ENCODE measurements at places on chromosomes 2 and 18. TPM values are rescaled to one million over a fixed set of nuclear protein-coding genes. Genes with fewer than 3 reads are reported as not detected.

Gene COL5A2
- not detected for polyA plus RNA-seq

DNA sequence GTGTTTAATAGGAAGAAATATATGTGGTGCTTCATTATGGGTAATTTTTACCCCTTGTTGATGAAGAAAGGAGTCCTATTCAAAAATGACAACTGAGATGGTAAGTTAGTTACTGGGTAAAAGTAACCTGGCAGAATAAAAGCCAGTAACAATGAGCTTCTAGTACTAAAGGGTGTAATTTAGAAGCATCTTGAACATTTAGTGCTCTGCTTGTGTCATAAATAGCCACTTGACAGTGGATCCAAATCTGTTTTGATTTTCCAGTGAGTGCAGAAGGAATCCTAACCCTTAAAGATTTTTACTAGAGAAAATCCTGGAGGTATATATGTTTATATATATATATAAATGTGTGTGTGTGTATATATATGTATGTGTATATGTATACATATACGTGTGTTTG lies 15.1 kb downstream of the COMMD1 start:
- no peak for DNase-seq

DNA sequence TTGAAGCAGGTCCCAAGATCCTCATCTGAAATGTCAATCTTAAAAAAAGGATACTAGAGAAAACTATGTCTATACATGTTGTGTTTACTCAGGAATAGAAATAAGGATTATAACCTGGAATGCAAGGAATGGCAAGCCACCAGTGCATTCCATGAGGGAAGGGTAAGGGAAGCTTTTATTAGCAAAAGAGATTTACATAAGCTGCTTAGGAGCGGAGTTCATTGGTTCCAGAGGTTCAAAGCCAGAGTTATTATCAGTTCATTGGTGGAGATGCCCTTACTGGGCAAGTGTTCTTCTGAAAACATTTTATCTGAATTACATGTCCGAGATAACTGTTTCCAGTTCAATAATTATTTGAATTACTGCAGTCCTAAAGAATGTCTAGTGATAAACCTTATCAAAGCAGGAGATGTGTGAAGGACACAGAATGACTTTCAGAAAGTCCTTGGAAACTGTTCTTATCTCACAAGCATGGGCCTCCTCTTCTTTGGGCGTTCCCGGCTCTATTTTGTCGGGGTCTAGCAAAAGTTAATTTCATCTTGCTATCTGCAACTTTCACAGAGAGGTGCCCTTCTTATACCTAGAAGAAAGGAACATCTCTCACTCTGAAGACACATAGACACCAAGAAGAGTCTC lies 23.5 kb downstream of the COMMD1 start:
- DNase-seq, result no peak

Gene IL18R1
- 11.7 TPM for polyA plus RNA-seq

DNA sequence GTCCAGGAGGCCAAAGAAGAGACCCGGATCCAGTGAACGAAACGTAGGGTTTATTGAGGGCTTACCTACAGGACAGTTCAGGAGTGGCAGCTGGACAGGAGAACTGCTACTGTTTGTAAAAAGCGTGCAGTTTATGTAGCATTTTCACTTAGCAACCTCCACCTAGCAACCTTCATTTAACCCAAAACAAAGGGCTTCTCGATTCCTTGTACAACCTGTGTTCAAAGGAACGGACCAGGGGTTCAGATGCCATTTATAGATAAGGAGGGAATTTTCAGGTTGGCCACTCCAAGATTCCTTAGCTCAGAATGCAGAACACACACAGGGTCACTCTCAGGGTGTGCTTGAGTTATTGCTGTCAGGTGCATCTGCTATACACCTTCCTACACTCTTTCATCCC lies 65.1 kb upstream of the YWHAQ start:
- DNase-seq, result no peak

DNA sequence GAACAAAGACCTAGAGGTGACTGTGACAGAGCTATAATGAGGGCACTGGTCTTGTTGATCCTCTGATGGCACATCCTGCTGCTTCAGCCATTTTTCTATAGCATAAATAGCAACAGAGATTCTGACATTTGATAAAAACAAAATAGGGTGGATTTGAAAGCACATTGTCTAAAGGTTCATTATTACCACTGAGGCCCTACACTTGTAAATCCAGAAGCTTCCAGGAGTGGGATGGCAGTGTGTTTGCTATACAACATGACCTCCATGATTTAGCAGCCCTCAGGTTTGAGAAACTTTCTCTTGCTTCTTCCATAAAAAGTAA lies 93.2 kb upstream of the CD302 start:
- peak; percentile 48 for DNase-seq

- no peak for DNase-seq
Measured at GRCh38 chr2:105645031-105645937, 99.4 kb upstream of the NCK2 start.

DNA sequence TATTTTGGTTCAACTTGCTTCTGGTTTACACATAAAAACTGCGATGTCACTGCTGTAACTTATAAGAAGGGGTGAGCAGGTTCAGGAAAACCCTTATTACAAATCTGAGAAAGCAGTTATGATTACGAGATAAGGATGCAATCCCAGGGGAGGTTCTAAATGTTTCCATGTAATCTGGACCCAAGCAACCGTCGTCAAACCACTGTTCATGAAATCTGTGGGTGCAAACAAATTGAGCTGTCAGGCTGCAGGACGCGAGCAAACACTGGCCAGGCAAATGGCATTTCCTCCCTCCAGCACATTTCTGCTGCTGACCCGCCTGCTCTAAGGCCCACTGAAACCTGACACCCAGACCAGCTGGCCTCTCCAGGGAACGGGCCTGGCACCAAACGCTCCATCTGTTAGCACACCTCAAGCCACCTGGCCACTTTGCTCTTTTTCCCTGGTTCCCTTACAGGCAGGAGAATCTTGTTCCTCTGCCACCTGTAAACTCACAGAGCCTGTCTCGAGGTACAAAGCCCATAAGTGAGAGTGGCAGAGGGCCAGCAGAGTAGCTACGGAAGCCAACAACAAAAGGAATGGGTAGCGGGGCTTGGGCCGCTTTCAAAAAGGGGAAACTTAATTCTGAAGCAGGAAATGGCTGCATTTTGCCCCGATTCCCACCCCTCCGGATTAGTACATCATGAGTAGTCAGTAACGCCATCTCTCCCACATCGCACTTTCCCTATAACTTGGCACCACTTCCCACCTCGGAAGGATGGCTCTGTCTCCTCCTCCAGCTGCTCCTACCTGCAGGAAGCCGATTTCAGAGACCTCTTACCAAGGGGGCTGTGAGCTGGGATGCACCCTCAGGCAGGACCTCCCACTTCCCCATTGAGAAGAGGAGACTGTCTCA lies 26.5 kb downstream of the CRACDL start:
- no peak for DNase-seq

Gene ADRA2B
- not detected for polyA plus RNA-seq

GRCh38 chr18:23745366-23745765 lies 56.1 kb downstream of the LAMA3 start:
- no peak for DNase-seq

- DNase-seq, result no peak
Measured at GRCh38 chr18:77165503-77166188, 33.1 kb upstream of the MBP start.

All from CD4-positive, CD25-positive, alpha-beta regulatory T cell (primary cell).